ENCODE measurements at places on chromosomes 16 and 17.

- DNase-seq, result no peak
Measured at GRCh38 chr16:24537474-24538337, 1.7 kb upstream of the RBBP6 start.

DNA sequence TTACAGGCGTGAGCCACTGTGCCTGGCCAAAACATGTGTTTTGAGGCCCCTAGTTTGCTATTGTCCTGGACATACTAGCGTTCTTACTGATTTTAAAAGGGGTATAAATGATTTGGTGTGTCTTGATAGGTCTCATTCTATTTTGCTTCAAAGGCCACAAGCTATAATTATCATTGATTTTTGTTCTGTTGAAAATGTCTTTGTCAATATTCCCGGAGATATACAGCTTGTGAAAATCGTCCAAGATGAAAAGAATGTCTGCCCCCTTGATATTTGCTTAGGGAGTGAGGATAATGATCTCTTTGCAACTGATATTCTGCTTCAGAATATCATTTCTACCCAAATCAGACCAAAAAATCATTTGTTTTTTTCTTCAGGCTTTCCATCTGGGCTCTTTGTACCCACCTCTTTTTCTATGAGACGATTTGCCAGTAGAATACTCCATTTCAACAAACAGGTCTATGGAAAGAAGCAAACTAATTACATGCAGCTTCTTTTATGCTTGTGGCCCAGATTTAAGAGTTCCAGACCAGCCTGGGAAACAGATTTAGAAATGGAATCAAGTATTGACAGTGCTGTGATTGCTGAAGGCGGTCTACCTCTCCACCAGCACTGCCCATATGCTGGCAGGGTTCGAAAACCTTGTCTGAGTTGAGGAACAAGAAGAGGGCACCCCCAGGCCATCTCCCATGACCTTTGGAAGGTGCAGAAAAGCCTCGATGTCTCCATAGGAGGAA is 14.1 kb upstream of the ST6GALNAC1 start:
- DNase-seq, result no peak

GRCh38 chr16:62805221-62805857 is 769.1 kb upstream of the CDH8 start:
- DNase-seq, result no peak

- DNase-seq, result peak; percentile 83
Measured at GRCh38 chr17:27572665-27573064, 58.3 kb upstream of the LGALS9 start.

DNA sequence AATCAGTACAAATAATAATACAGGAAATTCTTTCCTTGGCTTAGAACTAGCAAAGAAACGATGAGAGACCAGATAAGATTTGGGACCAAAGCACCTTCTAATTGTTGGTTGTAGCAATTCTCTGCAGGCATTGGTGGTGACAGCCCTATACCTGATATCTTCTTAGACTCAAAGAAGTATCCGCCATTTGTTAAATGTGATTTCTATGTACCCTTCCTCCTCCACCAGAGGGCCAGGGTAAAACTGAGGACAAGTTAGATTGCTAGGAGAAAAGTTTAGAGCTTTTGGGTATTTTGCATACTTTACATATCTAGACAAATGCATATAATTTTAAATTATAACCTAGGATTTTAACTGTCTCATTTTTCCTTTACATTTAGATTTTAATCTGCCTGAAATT is 304.3 kb downstream of the HS3ST4 start:
- no peak for DNase-seq

GRCh38 chr17:46056800-46057304 is 57.8 kb downstream of the STH start:
- DNase-seq, result peak; percentile 35

- DNase-seq, result no peak
Measured at GRCh38 chr17:37661400-37662014, 18.3 kb upstream of the DDX52 start.

Measured in stimulated activated CD8-positive, alpha-beta memory T cell treated with anti-CD3 and anti-CD28 coated beads, Interleukin-4, amount 100 ng/mL, for 48 hours (primary cell).